ENCODE measurements at places on chromosomes 3 and 15.

GRCh38 chr3:172918568-172919296 is 168.2 kb downstream of the ECT2 start:
- DNase-seq = no peak

DNA sequence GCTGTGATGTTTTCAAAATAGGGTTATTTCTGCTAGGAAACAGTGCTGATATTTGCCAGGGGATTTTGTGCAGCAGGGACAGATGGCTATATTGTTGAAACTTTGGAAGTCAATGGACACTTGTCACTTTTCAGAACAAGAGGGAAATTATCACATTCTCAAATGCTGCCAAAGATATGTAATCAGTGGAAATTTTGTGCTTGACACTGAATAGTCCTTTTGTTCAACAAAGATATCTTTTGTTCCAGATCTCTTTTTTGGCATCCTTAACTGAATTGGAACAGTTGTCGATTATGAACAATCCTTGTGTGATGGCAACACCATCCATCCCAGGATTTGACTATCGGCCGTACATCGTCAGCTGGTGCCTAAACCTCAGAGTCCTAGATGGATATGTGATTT is 7.8 kb downstream of the CEP97 start:
- no peak for DNase-seq

- no peak for DNase-seq
These were observed 60.2 kb downstream of the GPD1L start for GRCh38 chr3:32166654-32167053.

- no peak for DNase-seq
These were observed 101.3 kb upstream of the CMC1 start for GRCh38 chr3:28139967-28140634.

DNA sequence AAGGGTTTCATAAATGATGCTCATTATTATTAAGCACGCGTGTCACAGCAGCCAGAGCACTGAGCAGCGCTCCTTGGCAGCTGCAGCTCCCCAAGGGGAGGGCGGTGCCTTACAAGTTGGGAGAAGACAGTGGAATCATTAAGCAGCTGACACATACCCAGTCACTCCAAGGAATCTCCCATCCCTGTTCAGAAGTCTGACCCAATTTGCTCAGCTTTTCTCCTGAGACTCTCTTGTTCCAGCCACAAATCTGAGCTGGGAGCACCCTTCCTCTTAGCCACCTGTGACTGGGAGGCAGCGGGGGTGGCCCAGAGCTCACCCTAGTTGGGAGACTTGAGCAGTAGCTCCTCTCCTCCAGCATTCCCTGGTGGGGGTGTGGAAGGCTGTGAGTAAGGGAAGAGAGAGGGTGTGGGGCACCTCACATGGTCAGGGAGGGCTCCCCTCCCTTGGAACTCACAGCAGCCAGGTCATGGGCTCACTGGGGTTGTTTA is 64.3 kb downstream of the DUT start:
- no peak for DNase-seq

GRCh38 chr3:100257586-100257985 is 3.2 kb upstream of the TBC1D23 start:
- no peak for DNase-seq

DNA sequence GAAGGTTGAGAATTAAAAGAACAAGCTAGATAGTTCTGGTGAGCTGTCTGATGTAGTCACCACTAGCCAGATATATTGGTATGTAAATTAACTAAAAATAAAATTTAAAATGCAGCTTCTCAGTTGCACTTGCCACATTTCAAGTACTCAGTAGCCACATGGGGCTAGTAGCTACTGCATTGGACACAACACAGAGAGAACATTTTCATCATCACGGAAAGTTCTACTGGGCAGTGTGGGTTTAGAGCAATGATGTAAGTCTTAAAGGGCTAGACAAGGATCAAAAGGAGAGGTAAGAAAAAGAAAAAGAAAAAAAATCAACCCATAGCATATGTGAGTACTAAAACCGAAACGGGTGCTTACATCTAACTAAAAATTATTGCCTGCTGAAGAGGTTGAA is 282.4 kb upstream of the LRRFIP2 start:
- DNase-seq = no peak

DNA sequence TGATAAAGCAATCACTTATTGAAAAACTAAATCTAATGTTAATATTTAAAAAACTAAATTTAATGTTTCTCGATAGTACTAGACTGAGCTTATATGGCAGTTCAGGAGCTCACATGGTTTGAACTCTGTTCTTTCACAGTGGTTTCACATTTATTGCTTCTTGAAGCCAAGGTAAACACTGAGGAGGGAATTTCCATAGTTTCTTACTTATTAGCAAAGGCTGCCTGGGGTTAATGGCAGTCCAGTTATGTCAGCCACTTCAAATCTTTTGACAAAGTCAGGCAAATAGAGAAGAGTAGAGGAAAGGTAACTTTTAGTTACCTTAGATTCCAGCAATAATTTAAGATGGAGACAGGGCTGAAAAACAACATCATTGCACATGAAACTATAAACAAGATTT is 831.5 kb downstream of the ROBO2 start:
- no peak for DNase-seq

DNA sequence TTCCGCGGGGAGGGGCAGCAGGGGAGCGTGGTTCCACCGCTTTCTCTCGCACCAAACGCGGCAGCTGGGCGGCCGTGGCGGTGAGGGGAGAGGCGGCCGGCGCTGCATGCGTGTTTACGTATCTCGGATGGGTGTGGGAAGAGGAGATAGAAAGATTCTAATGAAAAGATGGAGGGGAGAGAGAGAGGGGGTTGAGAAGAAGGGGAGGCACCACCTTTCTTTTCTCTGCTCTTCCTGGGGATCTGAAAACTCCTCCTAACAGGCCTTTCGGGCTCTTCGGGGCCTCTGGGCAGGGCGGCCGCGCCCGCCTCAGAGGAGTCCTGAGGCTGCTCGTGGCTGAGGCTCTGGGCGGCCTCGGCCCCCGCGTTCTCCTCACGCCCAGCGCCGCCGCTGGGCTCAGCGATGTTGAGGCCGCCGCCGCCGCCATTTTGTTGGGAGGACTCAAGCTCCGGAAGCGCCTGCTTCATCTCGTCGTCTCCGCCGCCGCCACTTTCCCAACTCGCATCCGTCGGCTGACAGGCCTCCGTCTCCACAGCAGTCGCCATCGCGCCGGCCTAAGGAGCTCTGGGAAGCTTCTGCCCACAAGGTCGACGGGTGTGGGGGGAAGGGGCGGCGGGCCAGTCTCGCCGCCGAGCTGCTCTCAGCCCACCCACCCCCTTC is 473 bp downstream of the TASOR start:
- peak; percentile 77 for DNase-seq

- DNase-seq = no peak
These were observed 57.1 kb downstream of the PDIA5 start for GRCh38 chr3:123123716-123124616.

GRCh38 chr3:52204337-52205073 is 6.5 kb downstream of the ALAS1 start:
- DNase-seq = no peak

DNA sequence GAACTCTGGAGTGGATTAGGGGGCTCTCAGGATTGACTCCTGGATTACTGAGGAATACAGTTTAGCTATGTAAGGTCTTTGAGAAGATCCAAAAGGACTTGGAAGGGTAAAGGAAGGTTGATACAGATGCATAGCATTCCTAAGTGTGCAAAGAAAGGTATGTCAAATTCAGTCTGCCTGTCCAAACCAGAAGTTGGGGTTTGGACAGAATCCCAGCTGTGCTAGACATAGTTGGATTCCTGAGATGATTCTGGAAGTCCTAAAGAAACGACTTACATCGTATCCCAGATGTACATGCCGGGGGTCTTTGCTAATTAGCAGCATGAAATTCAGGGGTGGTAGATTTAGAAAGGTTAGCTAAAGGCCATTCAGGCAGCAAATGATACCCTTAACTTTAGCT is 97.7 kb upstream of the TSPAN3 start:
- DNase-seq = no peak
